Posterior cingulate gyrus (tissue), 11 donors: ENCODE measurements at places on chromosomes 2 and 18.

- no peak for DNase-seq
These were observed 6.3 kb upstream of the ID2 start for GRCh38 chr2:8675543-8675942.

- no peak for DNase-seq
These were observed 9.3 kb downstream of the XRCC5 start for GRCh38 chr2:216118474-216118873.

GRCh38 chr2:9439536-9439935 is 16.1 kb downstream of the CPSF3 start:
- no peak for DNase-seq

- DNase-seq = no peak
These were observed 314.4 kb downstream of the MTX2 start for GRCh38 chr2:176583607-176584006.

- no peak for DNase-seq
These were observed 122.7 kb downstream of the CAPN13 start for GRCh38 chr2:30684516-30684915.
